ENCODE measurements at places on chromosomes 3 and 15.

DNA sequence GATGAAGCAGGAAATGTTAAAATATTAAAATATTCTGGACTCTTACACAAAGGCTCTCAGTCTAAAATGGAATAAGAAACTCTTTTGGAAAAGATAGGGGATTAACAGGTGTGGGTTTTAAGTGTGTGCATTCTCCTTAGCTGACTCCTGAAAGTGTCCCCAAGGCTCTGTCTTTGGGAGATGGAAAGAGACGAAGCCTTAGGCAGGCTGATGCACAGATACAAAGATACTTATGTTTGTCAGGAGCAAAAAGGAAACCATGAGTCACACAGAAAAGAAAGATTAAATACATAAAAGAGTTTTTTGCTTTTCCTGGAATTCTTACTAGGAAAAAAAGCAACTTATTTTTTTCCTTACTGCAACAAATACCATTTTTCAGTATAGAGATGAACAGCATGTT, 23.8 kb upstream of the ABI3BP start:
- DNase-seq, result peak; percentile 63

DNA sequence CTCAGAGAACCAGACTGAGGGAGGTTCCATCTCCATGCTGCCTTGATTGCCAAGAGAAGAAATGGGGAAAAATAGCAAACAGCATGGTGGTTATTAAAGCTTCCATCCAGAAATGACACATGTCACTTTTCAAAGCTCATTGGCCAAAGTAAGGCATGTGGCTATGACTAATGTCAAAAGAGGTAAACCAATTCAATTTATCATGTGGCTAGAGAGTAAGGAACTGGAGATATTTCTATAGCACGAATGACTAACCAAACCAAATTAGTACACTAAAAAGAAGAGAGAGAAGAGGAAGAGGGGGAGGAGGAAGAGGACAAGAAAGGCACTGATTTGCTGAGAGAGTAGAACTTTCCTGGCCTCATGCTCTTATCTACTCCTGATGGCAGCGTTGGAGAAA, 115.2 kb upstream of the SLC6A11 start:
- DNase-seq, result no peak

GRCh38 chr3:132606085-132606484, 9.0 kb downstream of the ACKR4 start:
- DNase-seq, result peak; percentile 10

DNA sequence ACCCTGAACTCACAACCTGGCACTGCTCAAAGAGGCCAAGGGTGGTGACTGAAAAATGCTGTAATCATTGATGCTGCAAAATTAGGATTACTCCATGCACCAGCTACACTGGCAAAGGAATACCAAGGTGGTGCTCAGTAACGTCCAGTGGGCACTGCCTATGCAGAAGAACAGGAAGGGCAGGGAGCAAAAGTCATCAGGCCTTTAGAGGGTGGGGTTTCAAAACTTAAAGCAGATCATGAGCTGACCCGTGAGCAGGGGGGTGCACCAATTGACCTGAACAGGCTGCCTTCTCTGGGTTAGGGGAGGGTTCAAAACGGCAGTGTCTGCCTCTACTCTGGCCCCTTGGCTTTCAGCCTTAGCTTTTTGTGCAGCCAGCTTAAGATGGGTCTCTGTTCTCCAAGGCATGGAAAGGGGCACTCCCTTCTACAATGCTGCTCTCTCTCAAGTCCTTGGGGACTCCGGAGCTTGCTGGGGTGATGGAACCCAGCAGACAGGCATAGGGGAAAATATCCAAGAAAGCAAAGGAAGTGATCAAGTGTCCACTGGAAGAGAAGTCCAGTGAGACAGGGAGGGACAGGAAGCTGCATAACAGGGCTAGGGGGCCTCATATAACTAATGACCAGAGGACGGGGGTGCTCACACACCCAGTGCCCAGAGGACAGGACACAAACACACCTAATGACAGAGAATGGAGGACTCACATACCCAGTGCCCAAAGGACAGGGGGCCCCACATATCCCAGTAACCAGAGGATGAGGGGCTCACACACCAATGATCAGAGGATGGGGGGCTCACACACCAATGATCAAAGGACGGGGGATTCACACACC, 11.4 kb downstream of the RAB6B start:
- DNase-seq, result no peak

DNA sequence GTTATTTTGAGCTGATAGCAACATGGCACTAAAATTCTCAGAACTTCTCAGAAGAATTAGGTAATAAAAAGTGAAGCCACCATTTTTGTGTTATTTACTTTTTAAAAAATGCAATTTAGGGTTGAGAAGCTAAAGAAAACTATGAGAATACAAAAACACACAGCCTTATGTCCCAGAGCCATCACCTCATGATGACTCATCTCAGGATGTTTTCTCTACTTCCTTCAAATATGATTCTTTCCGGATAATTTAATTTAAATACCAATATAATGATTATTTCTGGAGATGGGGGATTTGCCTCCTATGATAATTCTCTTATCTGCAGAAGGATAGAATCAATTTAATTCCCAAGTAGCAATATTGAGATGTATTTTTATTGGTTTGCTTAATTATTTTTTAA, 105.6 kb upstream of the BFSP2 start:
- DNase-seq, result no peak

GRCh38 chr3:66140743-66141372, 79.9 kb upstream of the SLC25A26 start:
- DNase-seq, result peak; percentile 53

DNA sequence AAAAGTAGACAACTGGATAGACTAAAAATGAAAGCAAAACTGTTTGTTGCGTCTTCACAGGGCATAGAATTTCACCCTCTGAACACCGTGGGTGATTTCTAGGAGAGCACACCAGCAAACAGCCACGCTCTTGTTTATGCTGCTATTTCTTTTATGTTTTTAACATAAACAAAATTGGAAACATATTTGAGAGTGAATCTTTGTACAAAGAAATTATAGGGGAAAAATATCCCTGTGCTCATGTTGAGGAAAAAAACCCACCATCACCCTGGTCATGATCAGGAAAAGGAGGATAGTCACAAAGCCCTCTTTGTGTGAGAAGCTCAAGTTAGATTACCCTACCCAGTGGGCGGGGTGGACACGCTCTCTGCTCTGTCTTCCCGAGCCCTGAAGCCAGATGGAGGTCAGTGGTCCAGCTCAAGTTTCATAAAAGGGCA, 313.3 kb downstream of the SATB1 start:
- DNase-seq, result peak; percentile 59

DNA sequence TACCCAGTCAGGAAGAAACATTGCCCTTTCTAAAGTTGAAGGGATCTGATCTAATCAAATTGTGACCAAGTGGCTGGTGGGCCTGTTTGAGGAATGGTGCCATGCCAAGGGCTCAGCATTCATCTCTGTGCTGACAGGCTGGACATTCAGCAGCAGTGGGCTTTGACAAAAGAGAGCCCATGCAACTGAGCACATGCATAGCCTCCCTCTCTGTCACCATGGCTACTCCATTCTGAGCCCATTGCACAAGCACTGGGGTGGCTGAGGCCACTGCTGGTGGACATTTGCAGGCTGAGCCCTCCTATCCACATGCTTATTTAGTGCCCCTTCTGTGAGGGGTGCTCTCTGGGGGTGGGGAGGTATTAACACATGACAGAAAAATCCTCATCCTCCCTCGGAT, 28.6 kb upstream of the TNFSF10 start:
- no peak for DNase-seq
